Right ventricle myocardium inferior (tissue), 1 donor: ENCODE measurements at places on chromosomes 1 and 21. TPM values are rescaled to one million over a fixed set of nuclear protein-coding genes. Genes with fewer than 3 reads are reported as not detected.

DEPDC1 gene
- 0.43 TPM for total RNA-seq

GGPS1 gene
- total RNA-seq, result 33.1 TPM

HSD11B1 gene
- total RNA-seq, result 4.3 TPM

HLX gene
- 5.0 TPM for total RNA-seq

ICOSLG gene
- 4.9 TPM for total RNA-seq

PRAMEF20 gene
- not detected for total RNA-seq

CPLANE2 gene
- 11.8 TPM for total RNA-seq

CFAP141 gene
- total RNA-seq, result not detected

DNA sequence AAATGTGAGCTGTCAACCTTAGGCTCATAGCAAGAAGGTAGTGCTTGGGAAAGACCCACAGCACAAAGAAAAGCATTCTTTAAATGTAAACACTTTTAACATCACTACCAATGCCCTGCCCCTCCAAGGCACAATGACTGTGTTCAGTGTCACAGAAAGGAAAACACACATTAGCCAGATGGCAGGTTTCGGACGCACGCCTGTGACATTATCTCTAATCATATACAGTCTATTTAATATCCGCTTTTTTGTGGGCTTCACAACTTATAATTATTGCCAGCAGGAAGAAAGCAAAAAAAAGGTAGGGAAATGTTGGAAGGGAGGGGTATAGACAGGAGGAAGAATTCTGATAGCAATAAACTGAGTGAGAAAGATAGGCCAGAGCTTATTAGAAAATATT is 112.4 kb upstream of the BEND5 start:
- DNase-seq, result no peak

- DNase-seq, result no peak
These were observed 32.9 kb upstream of the B3GALT5 start for GRCh38 chr21:39579734-39580332.

- DNase-seq, result no peak
These were observed 52.5 kb downstream of the ETS2 start for GRCh38 chr21:38858026-38858811.

DNA sequence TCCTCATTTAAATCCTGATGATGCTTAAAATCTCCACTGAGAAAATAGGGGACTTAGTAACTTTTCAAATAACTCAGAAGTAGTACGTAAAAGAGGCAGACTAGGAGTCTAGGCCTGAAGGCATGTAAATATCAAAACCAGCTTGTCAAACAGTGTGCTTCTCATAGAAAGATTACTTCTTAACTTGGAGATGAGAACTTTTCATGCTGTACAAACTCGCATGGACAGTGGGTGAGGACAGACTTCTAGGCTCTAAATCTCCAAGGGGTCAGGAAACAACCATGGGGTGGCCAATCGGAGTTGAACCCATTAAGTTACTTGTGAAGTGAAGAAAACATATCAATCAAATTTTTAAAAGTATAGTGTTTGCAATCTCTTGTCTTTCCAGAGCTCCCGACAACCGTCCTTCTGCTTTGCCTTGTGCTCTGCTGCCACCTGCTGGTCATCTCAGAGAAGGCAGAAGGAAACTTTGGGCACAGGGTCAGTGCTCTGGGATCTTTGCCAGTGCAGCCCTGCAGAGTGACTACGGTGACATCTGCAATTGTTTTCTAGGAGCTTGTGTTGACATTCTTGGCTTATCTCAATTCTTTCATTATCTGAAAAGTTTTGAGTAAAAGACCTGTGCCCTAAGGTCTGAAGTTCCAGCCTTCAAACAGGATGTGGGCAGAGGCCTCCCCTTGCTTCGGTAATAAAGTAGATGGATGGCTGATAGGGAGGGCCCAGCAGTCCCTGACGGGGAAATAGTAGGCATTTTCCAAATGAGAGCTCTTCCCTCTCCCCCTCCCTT is 105.1 kb upstream of the PDE4B start:
- peak; percentile 88 for DNase-seq

DNA sequence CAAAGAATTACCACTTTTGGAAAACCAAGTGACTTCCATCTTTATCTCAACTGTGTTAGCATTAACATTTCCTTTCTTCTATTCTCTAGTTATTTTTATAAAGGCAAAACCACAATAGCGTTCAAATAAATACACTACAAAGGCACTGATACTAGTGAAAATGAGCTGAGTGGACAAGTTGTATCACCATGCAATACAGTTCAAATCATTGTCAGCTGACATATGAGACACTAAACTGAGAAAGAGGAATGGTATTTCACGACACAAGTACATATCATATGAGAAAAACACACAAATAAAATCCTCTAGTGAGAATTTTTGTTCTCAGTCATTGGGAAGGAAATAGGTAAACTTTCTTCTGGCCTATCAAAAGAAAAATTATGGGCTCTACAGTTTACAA is 26.2 kb downstream of the ENAH start:
- DNase-seq, result no peak

- no peak for DNase-seq
These were observed 34.2 kb upstream of the JUN start for GRCh38 chr1:58818075-58818474.

- no peak for DNase-seq
These were observed 48.7 kb downstream of the FHAD1 start for GRCh38 chr1:15295696-15296095.

DNA sequence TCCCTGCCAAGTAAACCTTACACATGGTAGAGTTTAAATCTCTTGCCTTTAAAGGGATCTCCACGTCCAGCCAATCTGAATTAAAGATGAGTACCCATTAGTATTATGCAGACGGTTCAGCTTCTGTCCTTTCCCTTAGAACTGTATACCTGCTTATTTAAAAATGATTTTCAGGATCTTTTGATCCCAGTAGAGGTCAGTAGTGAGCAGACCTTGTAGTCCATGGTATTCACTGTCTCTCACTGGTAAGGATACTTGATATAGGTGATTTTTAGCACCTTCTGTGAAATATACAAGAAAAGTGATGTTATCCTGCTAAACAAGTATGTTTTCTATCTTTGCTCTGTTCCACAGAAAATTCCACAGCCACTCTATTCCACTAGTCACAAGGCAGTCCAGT is 1211.6 kb upstream of the ADGRL4 start:
- no peak for DNase-seq

DNA sequence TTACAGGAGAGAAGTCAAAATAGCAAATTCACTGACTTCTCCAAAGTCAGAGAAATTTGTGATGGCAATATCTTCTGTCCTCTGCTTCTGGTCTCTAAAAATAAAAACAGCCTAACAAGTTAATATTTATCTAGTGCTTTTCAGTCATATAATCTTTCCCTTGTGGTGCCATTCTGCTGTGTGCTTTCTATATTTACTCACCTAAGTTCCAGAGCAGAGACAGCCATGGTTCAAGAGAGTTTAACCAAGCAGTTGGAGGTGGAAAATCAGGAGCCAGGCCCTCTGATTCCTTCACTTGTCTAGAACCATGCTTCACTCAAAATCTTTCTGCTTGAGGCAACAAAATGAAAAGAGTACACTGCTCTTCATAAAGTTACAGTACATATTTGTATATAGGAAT is 39.3 kb downstream of the BRINP2 start:
- no peak for DNase-seq

DNA sequence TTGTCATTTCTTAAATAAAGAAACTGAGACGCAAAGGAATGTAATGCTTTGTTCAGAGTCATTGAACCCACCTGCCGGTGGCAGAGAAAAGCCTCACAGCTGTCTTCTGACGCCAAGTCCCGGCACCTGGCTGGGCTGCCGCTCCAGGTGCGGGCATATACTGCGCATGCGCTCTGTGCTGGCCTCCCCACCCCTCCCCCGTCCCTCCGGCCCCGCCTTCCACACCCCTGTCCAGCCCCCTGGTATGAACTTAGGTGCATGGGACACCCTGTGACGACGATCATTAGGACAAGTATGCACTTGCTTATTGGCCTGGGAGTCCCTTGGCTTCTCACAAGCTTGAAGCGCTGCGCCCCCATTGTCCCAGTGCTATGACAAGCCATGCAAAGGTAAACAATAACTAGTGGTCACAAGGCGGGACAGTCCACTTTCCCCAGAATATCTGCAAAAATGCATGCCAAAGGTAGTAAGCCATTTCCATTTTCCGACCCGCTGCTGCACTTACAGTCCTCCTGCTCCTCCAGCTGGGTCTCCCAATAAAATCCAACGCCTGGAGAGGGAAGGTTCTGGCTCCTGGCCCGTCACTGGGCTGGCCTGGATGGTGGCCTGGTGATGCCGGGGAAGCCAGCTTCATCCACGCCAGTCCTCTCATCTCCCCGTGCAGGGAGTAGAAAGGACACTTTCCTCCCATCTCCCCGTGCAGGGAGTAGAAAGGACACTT is 100.4 kb downstream of the PSMG1 start:
- DNase-seq, result no peak

DNA sequence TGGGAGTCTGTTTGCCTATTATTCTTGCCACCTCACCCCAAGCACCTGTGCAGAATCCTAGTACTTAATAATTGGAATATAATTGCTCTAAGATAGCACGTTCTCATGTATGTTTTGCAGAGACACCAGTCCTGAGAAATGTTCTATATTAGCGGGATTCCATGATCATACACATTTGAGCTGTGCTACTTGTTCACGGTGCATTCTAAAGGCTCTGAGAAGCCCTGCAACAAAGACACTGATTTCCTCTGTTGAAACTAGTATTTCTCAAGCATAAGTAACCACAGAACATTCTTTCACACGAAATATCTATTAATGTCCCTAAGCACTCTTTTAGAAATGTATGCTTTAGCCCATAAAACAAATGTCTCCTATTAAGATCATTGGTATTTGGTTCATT is 109.4 kb downstream of the BARHL2 start:
- no peak for DNase-seq

DNA sequence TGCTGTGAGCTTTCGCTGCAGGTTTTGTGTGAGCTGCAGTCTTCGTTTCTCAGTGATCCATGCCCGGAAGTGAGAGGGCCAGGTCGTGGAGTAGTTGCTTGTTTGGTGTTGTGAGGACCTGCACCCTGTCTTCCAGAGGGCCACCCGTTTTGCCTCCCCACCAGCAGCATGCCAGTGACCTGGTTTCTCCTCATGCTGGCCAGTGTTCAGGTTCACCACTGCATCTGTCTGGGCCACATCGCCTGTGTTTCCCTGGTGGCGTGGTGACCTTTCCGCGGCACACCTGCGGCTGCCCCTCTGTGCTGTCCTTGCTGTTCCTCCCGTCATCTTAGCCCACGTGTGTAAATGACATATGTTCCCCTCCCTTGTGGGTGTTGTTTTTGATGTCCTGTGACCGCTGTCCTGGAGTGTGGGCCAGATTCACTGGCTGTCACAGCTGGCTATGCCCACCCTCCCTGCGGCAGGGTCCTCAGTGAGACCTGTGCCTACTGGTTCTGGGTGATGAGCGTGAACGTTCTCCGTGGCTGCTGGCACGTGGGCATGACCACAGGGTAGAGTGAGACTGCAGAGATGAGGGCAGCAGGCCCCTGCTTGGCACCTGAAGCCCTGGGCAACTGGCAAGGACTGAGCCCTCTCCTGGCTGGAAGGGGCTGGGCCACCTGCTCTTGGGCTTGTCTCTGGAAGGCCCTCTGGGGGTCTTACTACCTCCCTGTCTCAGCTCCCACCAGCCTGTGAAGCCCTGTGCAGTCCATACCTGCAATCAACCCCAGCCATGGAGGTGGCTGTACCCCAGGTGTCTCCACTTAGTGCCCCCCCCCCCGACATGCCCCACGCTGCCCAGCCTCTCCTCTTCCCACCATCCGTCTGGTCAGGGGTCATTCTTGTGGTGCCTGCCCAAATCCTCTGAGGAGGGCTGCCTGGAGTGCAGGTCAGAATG is 7.3 kb downstream of the IBA57 start:
- no peak for DNase-seq

DNA sequence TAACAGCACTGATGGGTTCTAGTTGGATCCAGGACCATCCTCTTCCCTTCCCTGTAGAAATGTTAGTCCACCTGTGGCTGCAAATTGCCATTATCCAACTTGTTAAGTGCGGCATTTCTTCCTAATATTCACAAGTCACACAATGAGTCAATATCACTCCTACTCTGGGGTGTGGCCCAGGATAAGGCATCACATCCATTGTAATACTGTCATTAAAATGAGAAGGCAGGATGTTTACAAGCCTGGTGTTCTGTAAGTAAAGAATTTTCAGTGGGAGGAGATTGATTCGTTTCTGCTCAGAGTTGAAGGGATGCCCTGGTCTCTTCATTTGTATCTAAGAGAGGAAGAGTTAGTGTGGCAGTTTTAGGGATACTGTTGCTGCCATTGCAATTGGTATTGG is 18.1 kb upstream of the ARHGAP29 start:
- DNase-seq, result no peak

- no peak for DNase-seq
These were observed 24.6 kb upstream of the SLC2A1 start for GRCh38 chr1:42983253-42983652.

GRCh38 chr1:183920651-183921050 is 115.7 kb downstream of the RGL1 start:
- no peak for DNase-seq

DNA sequence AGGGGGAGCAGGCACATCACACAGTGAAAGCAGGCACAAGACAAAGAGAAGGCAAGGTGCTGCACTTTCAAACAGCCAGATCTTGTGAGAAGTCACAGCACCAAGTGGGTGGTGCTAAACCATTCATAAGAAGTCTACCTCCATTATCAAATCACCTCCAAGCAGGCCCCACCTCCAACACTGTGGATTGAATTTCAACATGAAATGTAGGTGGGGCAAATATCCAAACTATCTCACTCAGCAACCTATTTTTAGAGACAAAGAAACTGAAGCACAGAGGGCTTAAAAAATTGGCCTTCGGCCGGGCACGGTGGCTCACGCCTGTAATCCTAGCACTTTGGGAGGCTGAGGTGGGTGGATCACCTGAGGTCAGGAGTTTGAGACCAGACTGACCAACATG is 90.4 kb downstream of the UBE2U start:
- no peak for DNase-seq

DNA sequence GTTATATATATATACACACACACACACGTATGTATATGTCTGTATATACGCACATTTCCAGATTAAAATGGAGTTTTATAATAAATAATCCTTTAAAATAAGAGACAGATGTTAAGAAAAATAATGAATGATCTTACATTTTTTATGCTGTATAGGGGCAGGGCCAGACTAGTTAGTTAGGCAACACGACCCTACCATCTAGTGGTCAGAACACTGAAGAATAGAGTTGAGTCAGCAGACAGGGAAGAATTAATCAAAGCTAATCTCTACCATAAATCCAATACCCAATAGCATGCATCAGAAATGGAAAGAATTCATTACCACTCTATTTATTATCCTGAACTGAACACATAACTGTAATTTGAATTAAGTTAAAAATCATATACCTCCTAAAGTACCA is 156.7 kb downstream of the BRINP3 start:
- no peak for DNase-seq

GRCh38 chr1:44012941-44013609 is 18.2 kb downstream of the SLC6A9 start:
- DNase-seq, result peak; percentile 39

- DNase-seq, result no peak
These were observed 4.0 kb downstream of the SLC30A10 start for GRCh38 chr1:219924342-219924741.

GRCh38 chr1:210291786-210292230 is 36.9 kb upstream of the HHAT start:
- no peak for DNase-seq

GRCh38 chr1:209808059-209808581 is 2.2 kb upstream of the IRF6 start:
- no peak for DNase-seq

- no peak for DNase-seq
These were observed 45.2 kb downstream of the TENT5C start for GRCh38 chr1:117650840-117651568.

- no peak for DNase-seq
These were observed 15.5 kb downstream of the PI4KB start for GRCh38 chr1:151311589-151312331.

- DNase-seq, result no peak
These were observed 9.0 kb upstream of the RHBG start for GRCh38 chr1:156359973-156360372.

- DNase-seq, result peak; percentile 9
These were observed 8.8 kb upstream of the AHDC1 start for GRCh38 chr1:27612718-27613117.
